T-helper 22 cell (primary cell): ENCODE measurements at places on chromosomes 2 and 18.

DNA sequence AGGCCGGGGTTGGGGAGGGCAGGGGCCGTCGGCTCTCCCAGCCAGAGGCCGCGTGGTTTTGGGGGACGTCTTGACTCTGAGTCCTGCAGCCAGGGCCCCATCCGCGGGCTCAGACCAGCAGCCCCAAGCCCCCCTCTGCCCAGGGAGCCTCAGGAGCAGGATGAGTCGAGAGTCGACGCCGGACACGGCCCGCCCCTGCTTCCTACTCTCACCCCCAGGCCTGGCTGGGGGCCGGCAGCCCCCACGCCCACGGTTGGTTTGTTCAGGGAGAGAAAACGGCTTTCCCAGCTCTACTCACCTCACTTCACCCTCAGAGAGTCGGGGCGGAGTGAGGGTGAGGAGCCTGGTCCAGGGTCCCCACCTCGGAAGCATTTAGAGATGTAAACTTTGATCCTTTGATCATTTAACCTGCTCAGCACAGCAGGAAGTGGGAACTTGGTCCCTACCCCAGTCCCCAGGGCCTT, 6.9 kb downstream of the SNORC start:
- DNase-seq, result no peak

DNA sequence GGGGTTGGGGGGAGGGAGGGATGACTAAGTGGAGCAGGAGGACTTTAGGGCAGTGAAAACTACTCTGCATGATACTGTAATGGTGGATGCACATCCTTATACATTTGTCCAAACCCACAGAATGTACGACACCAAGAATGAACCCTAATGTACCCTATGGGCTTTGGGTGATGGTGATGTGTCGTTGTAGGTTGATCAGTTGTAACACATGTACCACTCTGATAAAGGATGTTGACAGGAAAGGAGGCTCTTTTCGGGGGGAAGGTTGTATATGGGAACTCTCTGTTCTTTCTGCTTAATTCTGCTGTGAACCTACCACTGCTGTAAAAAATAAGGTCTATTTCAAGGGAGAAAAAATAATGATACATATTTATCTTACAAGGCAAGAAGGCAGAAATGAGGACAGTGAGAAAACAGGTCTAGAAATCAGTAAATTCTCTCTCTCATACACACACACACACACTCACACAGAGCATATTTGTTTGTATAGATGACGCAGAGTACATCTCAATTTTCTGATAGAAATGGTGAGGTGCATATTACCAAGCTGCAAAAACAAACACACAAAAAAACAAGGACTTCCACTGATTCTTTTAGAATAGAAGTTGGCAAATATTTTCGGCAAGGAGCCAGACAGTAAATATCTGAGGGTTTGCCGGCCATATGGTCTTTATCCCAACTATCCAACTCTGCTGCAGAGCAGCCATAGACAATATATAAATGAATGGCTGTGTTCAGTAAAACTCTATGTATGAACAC, 20.2 kb downstream of the FAM124B start:
- no peak for DNase-seq

- no peak for DNase-seq
Measured at GRCh38 chr2:44770221-44771195, 171.0 kb upstream of the SIX3 start.

GRCh38 chr18:12443551-12443950, 35.8 kb downstream of the PRELID3A start:
- no peak for DNase-seq

DNA sequence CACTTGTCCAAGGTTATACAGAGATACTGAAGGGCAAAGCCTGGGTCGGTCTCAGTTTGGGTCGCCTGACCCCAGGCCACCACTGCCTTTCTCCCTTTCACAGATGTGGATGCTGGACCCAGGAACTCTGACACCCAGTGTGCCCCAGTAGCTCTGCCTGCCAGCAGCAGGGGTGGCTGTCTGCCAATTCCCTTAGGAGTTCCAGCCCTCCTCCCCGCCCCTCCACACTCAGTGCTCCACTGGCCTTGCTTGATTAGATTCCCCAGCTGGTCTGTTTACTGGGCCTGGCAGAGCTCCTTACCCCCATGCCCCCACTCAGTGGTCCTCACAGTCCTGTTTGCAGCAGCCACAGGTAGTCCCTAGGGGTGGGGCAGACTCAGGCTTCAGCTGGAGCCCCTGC, 75.5 kb downstream of the NPAS2 start:
- no peak for DNase-seq

GRCh38 chr2:233037078-233037477, 4.6 kb downstream of the NEU2 start:
- DNase-seq, result no peak

- no peak for DNase-seq
Measured at GRCh38 chr2:16507655-16508489, 157.8 kb downstream of the CYRIA start.

- no peak for DNase-seq
Measured at GRCh38 chr2:41878716-41879234, 169.0 kb upstream of the PKDCC start.

GRCh38 chr18:57644540-57644939, 22.9 kb upstream of the NARS1 start:
- no peak for DNase-seq

DNA sequence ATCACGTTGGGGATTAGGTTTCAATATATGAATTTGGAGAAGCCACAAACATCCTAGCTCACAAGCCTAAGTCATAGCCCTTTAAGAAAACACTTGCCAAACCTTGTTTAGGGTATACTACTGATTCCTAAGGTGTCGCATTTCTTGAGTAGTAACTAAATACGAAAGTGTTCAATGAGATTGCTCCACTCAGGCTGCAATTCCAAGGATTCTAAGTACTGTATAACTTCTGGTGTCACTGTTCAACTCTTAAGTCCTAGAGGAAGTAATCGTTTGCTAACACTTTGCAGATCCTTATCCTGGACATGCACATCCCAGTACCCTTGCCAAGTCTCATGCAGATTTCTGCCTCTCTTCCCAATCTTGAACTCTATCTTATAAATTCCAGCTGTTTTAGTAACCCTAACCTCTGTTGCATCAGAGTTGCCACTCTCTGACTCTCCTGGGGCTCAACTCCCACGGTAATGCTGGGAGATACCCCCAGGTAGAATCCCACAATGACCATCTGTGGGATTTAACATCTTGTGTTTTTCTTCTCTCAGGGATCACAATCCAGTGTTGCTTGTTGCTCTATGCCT, 122.4 kb downstream of the HIBCH start:
- no peak for DNase-seq

DNA sequence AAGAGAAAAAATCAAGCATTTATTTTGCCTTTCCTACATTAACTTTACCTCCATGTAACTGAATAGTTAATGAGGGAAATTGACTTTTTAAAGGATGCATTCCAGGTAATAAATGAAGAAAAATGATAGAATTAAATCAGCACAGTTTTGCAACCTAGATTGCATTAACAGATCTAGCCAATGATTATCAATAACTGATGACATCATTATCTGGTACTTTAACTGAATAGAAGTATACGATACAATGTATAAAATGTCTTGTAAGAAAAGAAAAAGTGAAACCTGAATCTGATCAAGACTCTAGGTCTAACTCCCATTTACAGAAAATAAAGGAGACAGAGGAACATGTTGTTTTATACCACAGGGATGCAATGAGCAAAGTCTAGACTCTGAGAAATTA, 126.0 kb upstream of the XPO1 start:
- DNase-seq, result no peak

- no peak for DNase-seq
Measured at GRCh38 chr2:134099273-134099672, 154.6 kb upstream of the MGAT5 start.

GRCh38 chr18:26909599-26910290, 44.2 kb upstream of the AQP4 start:
- DNase-seq, result no peak

DNA sequence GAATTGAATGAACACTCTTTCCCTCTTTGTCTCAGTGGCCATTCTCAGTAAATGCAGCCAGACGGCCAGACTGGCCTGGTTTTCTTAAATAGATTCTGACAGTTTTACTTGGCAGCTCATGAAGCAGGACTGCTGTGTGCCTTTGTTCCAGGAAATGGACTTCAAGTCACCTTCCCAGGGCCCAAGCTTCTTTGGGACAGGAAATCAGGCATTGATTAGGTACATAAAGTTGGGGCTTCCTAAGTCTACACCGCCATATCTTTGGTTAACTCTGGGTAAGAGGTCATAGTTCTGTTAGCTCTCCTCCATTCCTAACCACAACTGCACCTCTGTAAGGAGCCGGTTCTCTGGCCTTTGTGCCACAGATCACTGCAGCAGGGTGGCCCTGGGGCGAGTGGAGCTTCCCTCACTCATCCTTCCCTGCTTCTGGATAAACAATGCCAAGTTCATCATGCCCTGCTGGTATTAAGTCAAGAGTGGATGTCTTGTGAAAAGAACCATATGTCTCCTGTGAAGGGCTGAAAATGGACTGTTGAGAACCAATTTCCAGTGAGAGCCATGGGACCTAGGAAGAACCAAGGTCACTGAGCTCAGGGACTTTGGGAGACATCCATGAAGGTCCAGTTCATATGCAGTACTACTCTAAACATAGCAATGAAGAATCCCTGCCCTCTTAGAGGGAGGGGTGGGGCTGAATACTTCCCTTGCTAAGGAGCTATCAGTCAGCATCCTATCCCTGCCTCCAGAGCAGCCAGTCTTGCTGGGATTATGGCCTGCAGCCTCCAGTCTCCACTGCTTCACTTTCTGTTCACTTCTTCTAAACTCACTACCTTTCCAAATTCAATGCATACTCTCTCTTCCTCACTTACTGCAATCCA, 122.6 kb upstream of the XPO1 start:
- DNase-seq, result no peak

- no peak for DNase-seq
Measured at GRCh38 chr2:210517264-210517663, 39.1 kb upstream of the CPS1 start.

DNA sequence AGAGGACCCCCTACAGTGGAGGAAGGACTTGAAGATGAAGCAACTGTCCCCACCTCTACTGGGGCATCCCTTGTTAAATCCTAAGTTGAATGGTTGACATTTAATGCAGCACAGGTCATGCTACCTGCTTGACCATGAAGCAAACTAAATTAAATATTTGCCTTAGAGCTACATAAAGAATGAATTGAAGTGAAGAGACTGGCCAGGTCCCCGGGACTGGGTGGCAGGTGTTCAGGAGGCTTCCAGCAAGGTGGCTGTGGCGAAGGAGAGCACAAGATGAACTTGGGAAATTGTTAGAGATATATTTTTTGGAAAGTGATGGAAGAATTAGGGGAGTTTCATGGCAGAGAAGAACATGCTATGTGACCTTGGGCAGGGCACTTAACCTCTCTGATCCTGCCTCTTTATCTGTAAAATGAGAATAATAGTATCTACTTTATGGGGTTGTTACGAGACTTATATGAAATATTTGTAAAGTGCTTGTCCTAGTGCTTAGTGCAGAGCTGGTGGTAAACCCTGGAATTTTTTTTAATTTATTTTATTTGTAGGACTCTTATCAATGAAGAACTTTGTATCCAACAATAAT, 37.3 kb downstream of the EFR3B start:
- DNase-seq, result no peak

DNA sequence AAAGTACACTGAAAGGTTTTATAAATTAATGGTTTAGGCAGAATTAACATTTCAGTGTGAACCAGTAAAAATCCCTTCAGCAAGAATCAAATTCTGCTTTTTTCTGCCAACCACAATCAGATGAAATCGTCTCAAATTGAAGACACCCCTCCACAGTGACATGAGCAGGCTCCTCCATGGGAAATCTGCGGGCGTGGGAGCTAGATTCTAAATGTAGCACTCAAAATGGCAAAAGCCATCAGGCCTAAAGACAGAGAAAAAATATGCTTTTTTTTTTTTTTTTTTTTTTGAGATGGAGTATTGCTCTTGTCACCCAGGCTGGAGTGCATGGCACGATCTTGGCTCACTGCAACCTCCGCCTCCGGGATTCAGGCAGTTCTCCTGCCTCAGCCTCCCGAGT, 55.8 kb upstream of the MRPS9 start:
- no peak for DNase-seq

- DNase-seq, result no peak
Measured at GRCh38 chr2:128306081-128306930, 12.4 kb downstream of the HS6ST1 start.

- no peak for DNase-seq
Measured at GRCh38 chr18:30639361-30639760, 403.2 kb downstream of the DSC3 start.

GRCh38 chr2:44943031-44943692, 1.7 kb downstream of the SIX3 start:
- no peak for DNase-seq

DNA sequence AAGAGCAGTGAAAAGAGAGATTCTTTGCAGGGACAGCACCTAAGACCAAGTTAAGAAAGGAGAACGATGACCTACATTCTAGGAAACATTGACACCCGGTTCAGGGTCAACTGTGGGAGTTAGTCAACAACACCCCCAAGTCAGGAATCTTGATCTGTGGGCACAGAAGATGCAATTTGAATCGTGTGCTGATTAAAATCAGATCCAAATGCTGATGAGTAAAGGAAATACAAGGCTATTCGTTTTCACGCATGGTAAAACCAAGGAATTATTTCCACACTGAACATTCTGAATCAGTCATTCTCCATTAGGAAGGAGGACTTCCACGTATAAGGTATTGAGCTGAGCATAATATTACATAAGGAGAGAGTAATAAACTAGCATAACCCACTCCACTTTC, 124.2 kb downstream of the COPS8 start:
- DNase-seq, result no peak

- DNase-seq, result no peak
Measured at GRCh38 chr2:80256782-80257167, 47.8 kb downstream of the LRRTM1 start.

DNA sequence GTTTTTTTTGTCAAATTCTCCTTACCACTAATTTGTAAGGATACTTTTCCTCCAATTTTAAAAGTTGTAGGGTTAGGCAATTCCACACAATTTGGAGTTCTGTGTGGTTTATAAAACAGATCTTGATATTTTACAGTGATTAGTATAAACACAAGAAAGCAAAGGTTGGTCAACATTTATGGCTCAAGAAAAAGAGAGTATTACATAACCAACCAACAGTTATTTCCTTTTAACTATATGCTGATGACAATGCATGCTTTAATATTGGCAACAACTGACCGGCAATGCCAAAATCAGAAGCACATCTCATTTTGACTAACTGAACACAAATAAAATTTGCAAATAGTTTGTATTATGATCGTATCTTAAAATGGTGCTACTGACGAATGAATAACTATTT, 137.2 kb downstream of the CDH2 start:
- DNase-seq, result no peak

- no peak for DNase-seq
Measured at GRCh38 chr2:134133622-134134312, 120.1 kb upstream of the MGAT5 start.

- no peak for DNase-seq
Measured at GRCh38 chr18:13191779-13192178, 26.8 kb upstream of the LDLRAD4 start.

GRCh38 chr2:1049691-1050090, 99.0 kb downstream of the SNTG2 start:
- no peak for DNase-seq

- no peak for DNase-seq
Measured at GRCh38 chr2:233486778-233487552, 79.6 kb downstream of the USP40 start.

- no peak for DNase-seq
Measured at GRCh38 chr2:165214093-165214492, 10.2 kb upstream of the SCN3A start.

GRCh38 chr2:225948903-225949302, 549.4 kb downstream of the NYAP2 start:
- DNase-seq, result no peak
